OCI-LY7 (cell line): ENCODE measurements at places on chromosomes 2 and 18.

DNA sequence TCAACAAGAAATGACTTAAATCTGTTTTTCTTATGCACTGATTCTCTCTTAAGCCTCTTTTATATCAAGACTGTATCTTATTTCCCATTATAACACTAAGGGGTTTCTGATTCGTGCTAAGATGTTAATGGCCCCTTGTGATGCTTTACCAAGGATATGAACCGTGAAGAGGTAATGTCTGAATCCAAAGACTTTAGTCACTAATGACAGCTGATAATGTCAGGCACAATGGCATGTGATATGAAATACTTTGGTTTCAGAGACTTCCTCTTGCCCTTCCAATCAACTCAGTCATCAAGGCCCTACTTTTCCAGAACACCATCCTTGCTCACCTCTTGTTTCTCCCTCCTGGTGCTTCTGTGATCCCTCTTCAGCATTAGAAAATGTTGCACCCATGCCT is 262.8 kb downstream of the KCNE4 start:
- DNase-seq: no peak

DNA sequence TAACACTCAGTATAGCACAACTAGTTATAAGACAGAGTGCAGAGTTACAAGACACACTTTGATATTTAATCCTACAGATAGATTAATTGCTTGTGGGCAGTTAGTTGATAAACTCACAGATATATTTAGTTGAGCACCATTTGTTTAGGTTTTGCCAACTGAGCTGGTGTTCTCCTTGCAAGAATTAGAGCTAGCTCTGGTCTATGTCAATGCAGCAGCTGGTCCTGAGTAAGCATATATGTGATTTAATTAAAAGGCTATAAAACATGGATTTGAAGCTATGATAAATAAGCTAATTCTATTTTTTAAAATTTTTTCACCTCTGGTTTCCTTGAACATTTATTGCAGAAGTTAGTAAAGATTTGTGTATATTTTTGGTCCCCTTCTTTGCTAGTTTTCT is 35.6 kb downstream of the GPD2 start:
- DNase-seq: no peak

- DNase-seq: peak; percentile 68
These were observed 123.8 kb downstream of the SPTBN1 start for GRCh38 chr2:54579682-54580620.

GRCh38 chr2:2325516-2325915 is 5.6 kb downstream of the MYT1L start:
- DNase-seq: no peak

GRCh38 chr2:69183659-69184058 is 170.7 kb downstream of the ANTXR1 start:
- no peak for DNase-seq

GRCh38 chr2:54958717-54959371 is 91.4 kb downstream of the RTN4 start:
- peak; percentile 11 for DNase-seq

DNA sequence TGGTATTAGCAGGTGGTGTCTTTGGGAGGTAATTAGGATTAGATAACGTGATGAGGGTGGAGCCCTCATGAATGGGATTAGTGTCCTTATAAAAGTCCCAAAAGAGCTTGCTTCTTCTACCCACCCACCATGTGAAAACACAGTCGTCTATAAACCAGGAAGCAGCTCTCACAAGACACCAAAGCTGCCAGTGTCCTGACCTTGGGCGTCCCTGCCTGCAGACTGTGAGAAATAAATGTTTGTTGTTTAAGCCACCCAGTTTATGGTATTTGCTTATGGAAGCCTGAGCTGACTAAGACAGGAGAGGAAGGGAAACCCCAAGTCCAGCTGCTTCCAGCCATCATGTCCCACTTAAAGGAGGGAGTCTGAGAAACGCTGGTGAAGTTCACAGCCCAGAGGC is 13.6 kb downstream of the ADI1 start:
- no peak for DNase-seq

DNA sequence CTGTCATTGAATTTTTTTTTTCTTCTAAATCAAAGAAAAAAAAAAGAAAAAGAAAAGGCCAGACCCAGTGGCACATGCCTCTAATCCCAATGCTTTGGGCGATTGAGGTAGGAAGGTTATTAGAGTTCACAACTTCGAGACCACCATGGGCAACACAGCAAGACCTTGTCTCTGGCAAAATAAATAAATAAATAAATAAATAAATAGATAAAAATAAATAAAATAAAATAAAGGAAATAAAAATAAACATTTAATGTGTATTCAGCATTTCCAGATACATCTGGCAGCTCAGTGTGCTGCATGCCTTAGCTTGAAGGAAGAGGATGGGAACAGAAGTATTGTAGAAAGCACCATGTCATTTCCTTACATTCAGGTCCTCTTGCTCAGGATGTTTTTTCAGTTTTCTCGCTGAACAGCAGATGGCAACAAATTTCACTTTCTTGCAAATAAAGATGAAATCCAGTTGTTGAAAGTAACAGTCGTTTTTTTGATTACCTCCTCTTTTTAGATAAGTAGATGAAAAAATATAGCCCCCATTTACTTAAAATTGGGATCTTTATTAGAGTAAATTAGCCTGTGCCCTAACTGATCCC is 25.7 kb upstream of the FAM178B start:
- peak; percentile 84 for DNase-seq

- DNase-seq: no peak
These were observed 401.7 kb upstream of the HS6ST1 start for GRCh38 chr2:128720080-128721022.

DNA sequence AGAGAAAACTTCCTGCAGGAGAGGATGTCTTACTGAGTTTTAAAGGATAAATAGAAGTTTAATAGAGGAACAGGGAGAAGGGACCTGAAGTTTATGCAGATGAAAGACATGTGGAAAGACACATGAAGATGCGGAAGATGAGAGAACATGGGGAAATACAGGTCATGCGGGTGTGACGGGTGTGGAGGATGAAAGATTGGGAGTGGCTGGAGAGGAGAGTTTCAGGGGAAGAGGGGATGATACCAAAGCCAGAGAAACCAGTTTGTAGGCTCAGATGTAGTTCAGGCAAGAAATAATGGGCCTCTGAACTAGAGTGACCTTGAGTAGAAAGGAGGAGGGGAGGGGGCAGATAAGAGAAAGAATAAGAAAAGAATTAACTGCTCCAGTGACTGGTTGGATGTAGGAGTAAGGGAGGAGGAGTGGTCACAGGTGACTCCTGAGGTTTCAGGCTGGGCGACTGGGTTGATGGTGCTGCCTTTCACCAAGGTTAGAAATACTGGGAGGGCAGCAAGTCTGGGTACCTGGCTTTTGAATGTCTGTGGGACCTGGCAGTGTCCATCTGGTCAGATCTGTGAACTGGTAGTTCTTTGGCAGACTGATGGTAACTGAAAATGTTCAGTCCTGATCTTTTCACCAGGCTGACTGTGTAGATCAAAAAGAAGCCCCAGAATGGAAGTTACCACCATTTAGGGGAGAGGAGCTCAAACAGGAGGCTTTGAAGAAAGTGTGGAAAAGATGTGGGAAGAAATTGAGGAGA is 69.4 kb downstream of the TET3 start:
- no peak for DNase-seq

GRCh38 chr2:86441392-86441881 is 266 bp downstream of the KDM3A start:
- DNase-seq: no peak

DNA sequence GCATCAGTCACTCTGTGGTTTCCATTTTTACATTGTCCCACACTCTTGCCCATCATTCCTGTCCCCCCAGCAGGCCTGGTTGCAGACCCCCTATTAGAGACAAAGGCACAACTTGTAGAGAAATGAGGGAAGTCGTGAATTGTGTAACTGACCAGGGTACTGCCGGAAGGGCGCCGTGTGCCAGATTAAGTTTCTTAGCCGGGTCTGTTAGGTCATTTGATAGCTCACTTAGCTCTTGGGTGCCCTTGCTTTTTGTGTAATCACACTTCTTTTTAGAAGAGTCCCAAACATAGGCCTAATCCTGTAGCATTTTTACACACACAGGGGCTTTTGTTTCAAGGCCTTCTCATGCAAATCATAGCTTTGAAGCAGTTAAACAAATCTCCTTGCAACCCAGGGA is 87.2 kb downstream of the CTAGE1 start:
- DNase-seq: no peak

- DNase-seq: no peak
These were observed 127.6 kb upstream of the ZNF516 start for GRCh38 chr18:76622651-76623050.

- DNase-seq: no peak
These were observed 38.0 kb downstream of the SLC4A1AP start for GRCh38 chr2:27701676-27702075.

DNA sequence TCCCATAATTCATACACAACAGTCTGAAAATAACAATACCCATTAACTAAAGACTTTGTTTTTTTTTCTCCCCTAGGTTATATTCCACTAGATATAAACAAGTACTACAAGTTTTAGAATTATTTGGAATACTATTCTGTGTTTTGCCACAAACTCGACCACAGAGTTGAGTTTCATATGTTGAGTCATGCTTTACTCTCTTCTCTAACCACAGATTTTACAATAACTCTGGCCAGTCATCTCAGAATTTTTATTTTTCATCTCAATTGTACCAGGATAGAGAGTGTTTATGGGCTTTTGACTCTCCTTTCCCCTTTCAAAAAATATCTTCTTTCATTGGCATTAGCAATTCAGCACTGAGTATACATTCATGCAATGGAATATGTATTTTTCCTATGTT is 348.7 kb upstream of the GALNT5 start:
- no peak for DNase-seq

GRCh38 chr18:48555465-48555995 is 16.7 kb downstream of the CTIF start:
- no peak for DNase-seq

DNA sequence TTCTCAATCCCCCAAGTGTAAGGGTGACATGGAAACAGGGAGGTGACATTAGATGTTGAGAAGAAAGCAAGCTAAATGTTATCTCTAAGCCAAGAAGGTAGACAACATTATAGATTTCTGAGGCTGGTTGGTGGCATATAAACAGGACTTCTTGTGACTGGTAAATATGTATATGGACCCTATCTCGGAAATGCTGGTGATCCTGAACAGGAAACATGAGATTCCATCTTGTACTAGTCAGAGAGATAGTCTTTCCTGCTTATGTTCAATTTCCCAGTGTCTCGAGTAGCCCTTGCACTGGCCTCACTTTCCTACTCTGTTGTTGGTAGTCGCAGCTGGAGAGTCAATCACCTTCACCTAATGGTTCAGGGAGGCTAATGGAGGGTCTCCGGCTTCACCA is 26.8 kb downstream of the MOGAT1 start:
- DNase-seq: no peak

GRCh38 chr18:3782901-3783300 is 332.9 kb downstream of the TGIF1 start:
- no peak for DNase-seq

DNA sequence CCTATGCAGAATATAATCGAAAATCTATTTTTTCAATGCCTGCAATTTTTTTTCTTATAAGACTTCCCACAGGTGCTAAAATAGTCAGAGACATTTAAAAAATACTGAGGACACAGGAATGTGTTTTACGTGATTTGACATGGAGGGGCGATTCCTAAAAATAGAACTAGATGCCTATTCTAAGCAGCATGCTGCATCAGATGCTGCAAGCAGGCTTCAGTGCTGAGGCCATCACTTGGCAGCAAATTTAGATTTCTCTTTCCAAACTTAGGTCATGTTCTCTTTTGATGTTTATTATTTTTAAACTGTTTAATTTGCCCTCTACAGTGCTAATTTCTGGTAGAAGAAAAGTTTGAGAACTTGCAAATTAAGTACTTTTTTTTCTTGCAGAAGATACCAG is 43.7 kb upstream of the NCK2 start:
- DNase-seq: no peak
